ENCODE measurements at places on chromosomes 5 and 9.

DNA sequence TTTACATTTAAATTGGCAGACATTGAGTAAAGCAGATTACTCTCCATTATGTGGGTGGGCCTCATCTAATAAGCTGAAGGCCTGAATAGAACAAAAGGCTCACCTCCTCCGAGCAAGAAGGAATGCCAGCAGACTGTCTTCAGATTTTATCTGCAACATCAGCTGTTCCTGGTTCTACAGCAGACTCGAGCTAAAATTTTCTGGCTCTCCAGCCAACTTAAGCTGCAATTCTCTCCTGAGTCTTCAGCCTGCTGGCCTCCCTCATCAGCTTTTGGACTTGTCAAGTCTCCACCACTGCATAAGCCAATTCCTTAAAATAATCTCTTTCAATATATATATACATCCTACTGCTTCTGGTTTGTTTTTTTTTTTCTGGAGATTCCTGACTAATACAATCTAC lies 12.5 kb downstream of the TRPM3 start:
- DNase-seq, result no peak

DNA sequence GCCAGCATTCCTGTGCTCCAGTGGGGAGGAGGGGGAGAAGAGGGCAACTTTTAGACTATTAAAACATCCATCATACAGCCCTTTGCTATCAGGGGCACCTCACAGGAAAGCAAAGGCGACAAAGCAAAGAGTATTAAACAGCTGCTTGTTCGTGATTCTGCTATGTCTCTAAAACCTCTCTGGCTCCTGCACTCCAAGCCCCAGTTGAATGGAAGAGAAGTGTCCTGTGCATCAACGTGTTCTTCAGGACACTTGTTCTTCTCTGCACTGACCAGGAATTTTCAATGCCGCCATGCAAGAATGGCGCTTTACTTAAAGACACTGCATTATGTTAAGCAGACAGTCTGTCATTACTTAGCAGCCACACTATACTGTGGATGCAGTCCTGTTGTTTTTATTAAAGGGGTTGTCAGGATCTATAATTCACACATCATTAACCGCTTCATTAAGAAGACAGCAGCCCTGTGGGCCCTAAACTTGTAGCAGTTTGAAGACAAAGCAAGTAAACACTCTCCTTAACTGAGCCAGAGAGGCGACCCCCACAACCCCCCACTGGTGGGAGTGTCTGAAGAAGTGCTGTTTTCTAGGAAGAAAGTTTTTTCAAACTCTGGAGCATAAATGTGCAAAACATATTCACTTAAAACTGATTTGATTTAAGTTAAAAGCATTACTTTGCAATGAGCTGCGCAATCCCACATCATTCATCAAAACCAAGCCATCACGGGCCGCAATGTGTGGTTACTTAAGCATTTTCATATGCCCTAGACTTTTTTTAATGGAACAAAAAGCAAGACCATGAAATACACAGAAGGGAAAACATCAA lies 164.5 kb downstream of the ZNF608 start:
- DNase-seq, result no peak

GRCh38 chr5:127878174-127878750 lies 175.1 kb downstream of the CCDC192 start:
- DNase-seq, result peak; percentile 38

DNA sequence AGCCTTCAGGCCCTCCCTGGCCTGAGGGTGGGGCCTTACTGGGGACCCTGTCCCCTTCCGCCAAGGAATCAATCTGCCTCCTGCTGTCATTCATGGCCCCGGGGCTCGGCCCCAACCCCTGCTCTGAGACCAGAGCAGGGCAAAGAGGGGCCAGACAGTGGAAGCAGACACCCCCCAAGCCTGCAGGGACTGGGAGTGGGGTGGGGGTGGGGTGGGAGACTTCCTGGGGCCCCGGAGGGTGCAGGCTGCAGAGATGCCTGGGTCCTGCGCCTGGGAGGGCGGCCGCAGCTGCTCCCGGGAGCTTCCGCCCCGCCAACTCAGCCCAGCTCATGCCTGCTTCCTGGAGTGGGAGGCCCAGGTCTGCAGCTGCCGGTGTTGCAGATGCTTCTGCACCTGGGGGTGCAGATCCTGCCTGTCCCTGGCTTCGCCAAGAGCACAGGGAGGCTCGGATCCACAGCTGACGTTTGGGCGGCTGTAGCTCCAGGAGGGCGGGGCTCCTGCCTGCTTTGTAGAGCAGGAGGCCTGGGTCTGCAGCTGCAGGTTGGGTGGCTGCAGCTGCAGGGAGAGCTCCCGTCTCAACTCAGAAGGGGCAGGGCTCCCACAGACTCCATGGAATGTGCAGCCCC lies 6.2 kb downstream of the KIF4B start:
- no peak for DNase-seq

DNA sequence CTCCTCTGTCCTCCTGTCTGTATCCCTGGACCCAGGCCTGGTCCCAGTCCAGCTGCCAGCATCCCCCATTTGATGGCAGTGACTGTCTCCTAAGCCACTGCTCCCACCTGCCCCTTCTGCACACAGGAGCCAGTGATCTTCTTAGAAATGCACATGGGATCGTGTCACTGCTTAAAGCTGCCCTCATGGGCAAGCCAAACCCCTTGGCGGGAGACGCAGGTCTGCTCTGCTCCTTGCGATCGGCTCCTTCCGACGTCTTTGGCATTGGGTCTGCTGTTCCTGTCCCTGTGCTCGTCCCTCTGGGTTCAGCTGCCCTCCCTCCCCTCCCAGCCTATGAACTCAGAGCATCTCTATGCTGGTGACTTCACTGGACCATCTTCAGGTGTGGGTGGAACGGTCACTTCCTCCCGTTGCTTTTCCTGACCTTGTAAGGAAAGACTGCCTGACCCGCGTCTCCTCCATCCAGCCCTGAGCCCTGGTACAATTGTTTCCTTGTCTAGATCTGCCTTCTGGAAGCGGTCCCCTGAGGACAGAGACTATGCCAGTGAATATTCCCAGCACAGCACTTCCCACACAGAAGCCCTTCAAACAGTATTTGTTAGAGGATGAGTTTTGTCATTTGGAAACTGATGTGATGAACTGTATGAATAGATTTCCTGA lies 116.5 kb downstream of the ZNF354C start:
- no peak for DNase-seq

DNA sequence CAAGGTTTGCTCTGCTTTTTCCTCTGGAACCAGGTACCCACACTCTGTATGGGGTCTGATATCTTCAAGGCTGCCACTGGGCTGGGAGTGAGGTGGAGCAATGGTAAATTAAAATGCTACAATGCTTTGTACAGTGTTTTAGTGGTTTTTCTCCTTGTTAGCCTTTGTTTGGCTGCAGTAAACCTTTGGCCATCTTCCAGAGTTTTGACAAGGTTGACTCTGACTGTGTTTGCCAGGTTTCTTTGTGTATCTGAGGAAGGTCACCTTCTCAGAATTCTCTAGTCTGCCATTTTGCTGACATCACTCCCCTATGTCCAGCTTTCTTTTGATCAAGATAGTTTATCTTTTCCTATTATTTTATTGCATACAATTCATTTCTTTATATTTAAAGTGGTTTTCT lies 11.2 kb downstream of the SPATA31D1 start:
- DNase-seq, result no peak

DNA sequence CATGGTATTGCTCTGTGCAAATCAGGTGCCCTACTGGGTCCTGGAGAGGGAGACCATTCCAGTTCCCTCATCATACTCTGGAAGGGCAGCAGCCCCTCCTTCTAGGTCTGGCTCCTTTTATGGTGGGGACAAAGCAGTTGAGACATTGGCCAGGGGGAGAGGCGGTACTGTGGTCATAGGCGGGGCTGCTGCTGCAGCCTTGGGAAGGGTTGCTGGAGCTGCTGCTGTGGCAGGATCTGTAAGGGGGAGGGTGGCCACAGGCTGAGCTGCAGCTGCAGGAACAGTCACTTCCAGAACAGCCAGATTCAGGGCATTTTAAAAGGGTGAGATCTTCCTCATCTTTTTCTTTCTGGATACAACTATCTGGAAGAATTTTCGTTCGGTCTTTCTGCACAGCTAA lies 233.0 kb upstream of the SGCD start:
- DNase-seq, result no peak

DNA sequence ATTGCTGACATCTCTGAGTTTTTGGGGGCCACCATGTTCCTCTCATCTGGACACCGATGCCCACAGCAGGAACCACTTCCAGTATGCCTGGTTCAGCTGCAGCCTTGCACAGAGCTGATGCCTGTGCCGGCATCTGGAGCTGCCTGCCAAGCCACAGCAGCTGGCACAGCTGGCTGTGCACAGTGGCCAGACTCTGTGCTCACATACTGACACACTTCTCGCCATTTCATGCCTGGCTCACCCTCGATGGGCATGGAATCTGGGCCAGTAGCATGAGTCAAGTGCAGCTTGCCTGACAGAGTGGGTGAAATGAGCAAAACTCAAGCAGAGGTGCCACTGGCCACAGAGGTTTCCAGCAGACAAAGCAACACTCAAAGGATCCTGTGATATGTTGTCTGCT lies 863.4 kb downstream of the DNAH5 start:
- DNase-seq, result no peak

DNA sequence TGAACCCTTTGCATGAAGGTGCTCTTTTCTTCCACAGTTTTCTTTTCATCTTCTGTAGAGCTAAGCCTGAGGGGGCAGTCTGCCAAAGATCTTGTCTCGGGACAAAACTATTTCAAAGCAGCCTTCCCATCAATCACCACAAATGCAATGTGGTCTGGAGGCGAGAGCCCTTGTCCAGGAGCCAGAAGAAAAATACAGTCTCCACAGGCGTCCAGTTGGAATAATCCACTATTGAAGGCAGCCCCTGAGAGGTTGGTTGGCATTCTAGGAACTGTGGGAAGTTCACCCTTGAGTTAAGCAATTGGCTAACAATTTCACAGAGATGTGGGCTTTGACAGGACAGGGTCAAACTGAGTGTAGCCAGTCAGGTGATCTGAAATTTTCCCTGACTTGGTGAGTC lies 72.0 kb downstream of the SEMA6A start:
- DNase-seq, result no peak

DNA sequence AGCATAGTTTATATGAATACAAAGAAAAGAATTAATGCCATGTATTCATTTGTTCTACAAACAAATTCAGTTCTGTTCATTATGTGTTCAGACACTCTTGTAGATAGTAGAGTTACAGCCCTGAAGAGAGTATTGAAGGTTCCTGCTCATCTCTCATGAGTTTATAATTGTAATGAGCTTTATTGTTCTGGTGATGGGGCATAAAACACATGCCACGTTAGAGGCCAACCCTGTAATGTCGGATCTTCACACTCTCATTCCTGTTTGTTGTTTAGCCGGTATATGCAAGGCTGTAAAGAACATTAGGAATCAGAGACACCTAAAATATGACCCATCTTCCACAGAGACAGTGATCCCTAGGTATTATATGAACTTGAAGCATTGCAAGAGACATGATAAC lies 214.5 kb downstream of the VPS13A start:
- DNase-seq, result no peak

DNA sequence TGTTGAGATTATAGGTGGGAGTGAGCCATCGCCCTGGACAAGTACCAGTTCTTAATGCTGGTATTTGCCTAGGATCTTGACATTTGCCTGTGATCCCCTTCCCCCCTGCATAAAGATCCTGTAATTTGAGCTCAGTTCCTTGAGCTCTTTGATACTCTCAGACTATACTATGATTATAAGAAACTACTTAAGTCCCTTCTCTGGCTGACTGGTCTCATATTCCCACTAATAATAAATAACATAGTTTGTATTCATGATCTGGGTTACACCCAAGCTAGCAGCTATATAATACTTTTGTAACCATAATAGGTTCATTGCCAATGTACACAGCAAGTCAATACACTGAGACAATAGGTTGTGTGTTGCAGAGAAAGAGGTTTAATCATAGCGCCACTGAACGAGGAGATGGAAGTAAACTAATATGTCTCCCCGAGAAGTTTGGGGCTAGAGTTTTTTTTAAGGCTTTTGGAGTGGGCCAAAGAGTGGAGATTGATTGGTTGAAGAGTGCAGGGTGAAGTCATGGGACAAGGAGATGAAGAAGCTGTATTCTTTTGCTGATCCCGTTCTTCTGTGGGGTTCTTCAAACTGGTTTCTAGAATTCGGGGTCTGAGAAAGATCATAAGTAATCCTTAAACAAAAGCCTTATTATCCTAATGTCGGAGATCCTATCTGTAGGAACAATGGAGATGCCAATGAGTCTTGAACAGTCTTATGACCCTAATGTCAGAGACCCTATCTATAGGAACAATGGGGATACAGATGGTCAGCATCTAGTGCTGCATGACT lies 20.7 kb upstream of the SHOC1 start:
- DNase-seq, result no peak

DNA sequence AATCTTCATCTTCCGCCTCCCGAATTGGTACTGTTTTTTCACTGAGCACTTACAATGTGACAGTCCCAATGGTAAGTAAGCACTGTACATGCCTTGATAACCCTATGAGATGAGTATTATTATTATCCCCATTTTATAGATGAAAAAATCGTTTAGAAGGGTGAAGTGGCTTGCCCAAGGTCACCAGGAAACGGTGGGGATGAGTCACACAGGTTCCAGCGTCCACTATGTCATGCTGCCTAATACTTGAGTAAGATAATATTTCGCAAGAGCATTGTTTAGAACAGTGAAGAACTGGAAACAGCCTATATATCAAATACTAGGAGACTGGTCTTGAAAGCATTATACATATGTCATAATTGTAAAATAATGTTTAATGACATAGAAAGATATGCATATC lies 12.9 kb downstream of the HAND1 start:
- DNase-seq, result peak; percentile 66

GRCh38 chr5:19902316-19902934 lies 85.6 kb downstream of the CDH18 start:
- DNase-seq, result no peak

DNA sequence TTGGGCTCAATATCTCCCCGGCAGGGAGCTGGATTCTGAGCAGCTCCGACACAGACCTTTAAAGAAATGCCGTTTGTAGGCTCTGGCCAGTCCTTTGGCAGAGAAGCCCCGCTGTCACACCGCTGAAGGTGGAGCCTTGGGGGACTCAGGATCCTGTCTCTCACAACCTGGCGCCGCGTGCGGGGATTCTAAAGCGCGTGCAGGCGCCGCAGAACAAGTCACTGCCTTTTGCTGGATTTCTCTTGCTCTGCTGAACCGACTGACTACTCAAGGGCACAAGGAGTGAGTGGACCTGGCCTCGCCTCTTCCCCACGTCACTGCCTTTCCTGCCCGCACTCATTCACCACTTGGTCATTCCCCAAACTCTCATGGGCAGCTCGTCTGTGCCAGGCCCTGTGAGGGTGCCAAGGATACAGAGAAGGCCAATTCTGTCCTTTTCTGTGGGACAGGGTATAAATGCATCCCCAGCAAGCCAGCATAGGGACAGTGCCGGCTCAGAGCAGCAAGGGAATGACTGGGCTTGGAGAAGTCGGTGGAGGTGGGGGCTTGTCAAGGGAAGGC lies 69.3 kb downstream of the CRB2 start:
- no peak for DNase-seq

DNA sequence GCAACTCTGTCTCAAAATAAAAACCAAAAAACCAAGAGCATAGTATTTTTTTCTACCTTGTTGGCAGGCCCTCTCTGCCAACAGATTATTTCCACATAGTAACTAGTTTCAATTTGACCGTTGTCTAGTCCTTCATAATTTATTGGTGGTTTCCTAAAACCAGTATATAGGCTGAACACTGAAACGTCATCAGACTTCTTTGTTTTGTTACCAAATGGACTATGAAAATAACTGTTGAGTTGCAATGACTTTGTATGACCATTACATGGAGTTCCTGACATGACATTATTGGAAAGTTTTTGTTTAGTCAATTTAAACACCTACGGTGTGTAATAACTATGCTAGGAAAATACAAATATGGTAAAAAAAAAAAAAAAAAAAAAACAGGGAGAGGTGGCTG lies 1.7 kb downstream of the AGGF1 start:
- DNase-seq, result peak; percentile 60

Data from MV-4-11 (cell line).